Fibroblast of villous mesenchyme (primary cell): ENCODE measurements at places on chromosomes 7 and 10. TPM values are rescaled to one million over a fixed set of nuclear protein-coding genes. Genes with fewer than 3 reads are reported as not detected.

ACSL5 gene
- total RNA-seq = 3.5 and 8.6 TPM in 2 replicates

BRAT1 gene
- total RNA-seq = 23.3 and 27.7 TPM in 2 replicates

ASIC3 gene
- under 0.01 and 0.32 TPM in 2 replicates for total RNA-seq

C10orf67 gene
- under 0.01 TPM in 2 replicates for total RNA-seq
